ENCODE measurements at places on chromosomes 7 and 10. TPM values are rescaled to one million over a fixed set of nuclear protein-coding genes. Genes with fewer than 3 reads are reported as not detected.

- DNase-seq, result no peak
Measured at GRCh38 chr10:123996302-123996701, 97.1 kb downstream of the CHST15 start.

DNA sequence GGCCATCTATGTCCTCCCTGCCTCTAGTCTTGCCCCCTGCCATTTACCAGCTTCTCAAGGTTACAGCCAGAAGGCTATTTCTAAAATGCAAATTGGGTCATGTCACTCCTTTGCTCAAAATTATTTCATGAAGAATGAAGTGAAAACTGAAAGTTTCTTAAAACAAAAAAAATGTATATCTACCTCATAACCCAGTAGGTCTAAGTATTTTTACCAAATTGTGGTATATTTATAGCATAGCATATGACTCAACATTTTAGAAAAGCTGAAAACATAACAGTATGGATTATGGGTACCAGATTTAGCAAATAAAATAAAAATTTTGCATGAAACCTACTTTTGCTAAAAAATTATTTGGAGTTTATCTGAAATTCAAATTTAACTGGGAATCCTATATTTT, 78.4 kb downstream of the SLC16A9 start:
- no peak for DNase-seq

The CYP26C1 gene
- total RNA-seq, result 0.26 TPM

DNA sequence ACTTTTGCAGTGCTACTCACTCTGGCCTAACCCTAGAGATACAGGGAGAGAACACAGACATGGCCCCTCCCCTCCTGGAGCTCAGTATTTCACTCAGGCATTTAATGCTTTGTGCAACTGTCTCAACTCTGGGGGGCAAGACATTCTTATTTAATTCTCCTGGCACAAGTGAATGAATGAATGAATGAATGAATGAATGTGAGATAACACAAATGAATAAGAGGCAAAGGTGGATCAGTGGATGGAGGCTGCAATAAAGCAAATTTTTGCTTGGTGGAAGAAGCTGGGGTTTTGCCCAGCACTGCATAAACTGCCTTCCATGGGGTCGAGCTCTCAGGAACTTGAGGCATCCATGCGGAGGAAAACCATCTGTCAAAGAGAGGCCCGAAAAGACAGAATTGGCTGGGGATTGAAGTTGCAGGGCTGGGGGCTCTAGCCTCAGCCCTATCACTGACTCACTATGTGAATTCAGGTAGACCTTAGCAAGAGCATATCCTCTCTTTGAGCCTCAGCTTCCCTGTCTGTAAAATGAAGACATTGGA, 441.4 kb upstream of the ZMIZ1 start:
- no peak for DNase-seq

DNA sequence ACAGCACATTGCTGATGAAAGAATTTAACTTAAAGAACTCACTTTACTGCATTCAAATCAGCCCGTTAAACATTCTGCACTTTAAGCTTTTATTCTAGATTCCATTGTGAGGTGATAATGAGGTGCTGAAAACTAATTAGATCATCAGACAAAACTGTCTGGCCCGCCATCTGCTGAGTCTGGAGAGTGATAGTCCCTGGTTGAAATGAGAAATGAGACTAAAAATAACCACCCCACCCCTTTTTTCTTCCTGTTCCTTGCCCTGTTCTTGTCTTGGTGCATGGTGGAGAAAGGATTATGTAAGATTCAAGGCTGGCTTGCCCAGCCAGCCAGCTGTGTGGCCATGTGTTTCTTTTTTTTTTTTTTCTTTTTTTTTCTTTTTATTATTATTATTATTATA, 277.0 kb upstream of the COBL start:
- DNase-seq, result no peak

- DNase-seq, result no peak
Measured at GRCh38 chr10:127942811-127943210, 35.9 kb downstream of the PTPRE start.

DNA sequence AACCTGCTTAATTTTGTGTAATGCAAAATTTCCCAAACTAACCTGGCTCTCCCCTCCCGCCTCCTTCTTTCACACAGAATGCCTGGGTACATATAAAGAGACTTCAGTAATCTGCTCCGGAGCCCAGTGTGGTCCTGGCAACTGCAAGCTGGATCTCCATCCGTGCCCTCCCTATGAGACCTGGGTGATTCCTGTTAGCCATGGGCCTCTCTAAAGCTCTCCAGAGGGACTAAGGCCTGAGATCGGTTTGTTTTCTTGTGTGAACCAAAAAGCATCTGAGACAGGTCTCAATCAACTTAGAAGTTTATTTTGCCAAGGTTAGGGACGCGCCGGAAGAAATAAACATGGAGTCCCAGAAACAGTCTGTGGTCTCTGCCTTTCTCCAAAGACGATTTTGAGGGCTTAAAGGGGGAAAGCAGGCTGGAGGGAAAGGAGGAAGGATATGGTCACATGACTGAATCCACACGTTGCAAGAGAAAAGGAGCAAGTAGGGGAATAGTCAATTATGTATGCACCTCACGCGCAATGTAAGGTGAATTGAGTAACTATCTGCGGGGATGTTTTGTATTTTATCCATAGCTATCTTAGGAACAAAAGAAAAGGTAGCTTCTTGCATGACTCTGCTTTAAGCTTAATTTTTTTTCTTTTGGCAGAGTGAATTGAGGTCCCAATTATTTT, 46.2 kb upstream of the CCDC3 start:
- DNase-seq, result peak; percentile 18

DNA sequence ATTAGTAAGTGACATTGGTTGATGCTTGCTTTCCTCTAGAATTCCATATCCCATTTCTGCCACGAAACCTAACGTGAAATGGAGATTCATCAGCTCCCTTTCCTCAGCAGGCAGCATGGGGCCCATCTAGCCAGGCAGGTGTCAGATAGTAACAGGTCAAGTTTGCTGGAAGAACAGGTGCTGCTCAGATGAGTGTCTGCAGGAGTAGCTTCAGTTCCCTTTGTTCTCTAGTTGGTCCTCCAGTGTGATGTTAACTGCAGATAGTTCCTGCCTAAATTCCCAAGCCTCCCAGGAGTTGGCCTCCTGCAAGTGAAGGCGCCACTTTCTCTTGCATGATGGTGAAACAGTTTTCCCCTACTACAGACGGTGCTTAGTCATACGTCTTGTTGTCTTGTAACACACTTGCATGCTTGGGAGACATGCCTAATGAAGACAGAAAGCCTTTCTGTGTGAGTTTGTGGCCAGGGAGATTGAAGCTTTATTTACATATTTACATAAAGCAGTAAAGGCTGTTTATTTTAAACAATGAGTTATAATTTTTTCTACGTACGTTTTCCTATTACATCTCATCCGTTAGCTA, 175.4 kb downstream of the CHN2 start:
- DNase-seq, result no peak

The ZNF727 gene
- total RNA-seq, result not detected

- DNase-seq, result no peak
Measured at GRCh38 chr10:78868456-78868855, 200.3 kb upstream of the ZMIZ1 start.

DNA sequence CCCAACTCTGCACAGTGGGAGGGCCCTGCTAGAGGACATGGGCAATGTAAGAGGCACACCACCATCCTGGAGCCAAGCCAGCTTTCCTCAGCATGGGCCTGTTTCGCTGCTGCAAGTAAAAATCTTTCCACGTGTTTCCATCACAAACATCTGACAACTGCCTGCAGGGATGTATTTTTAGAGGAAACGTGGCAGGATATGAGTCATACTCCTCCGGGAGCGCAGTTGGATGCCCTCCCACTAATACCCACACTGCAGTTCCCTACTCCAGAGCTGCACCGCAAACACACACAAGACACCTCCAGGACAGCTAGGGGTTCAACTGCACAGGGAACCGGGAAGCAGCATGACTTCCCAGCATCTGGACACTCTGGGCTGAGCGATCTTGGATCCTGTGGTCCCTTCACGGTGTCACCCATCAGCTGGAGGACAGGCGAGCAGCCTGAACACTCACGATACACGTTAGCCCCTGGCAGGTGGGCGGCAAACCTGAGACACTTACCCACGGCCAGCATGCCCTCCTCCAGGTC, 26.1 kb downstream of the PLAC9 start:
- DNase-seq, result no peak

- DNase-seq, result no peak
Measured at GRCh38 chr7:116547347-116547746, 22.5 kb downstream of the CAV1 start.

GRCh38 chr7:25597946-25598345, 369.7 kb upstream of the NPVF start:
- DNase-seq, result no peak

DNA sequence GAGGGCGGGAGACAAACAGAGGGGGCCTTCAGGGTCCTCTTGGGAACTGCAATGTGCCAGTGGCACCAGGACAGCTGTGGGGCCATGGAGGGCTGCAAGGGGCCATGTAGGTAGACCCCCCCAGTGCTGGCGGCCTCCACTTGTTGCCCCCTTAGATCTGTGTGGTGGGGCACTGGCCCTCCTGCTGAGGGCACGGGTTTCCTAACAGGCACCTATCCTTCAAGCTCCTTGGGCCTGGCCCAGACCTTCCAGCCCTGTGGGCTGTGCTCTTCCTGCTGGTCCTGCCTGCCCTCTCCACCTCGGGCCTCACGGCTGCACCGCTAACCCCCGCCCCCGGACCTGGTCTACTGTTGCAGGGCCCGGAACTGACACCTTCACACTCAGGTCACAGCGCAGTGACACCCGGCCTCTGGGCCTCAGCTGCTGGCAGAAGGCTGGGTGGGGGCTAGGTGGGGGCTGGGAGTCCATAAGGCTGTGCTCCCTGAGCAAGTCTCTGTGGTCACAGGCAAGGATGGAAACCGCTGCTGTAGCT, 12.6 kb downstream of the RASGEF1A start:
- DNase-seq, result no peak

DNA sequence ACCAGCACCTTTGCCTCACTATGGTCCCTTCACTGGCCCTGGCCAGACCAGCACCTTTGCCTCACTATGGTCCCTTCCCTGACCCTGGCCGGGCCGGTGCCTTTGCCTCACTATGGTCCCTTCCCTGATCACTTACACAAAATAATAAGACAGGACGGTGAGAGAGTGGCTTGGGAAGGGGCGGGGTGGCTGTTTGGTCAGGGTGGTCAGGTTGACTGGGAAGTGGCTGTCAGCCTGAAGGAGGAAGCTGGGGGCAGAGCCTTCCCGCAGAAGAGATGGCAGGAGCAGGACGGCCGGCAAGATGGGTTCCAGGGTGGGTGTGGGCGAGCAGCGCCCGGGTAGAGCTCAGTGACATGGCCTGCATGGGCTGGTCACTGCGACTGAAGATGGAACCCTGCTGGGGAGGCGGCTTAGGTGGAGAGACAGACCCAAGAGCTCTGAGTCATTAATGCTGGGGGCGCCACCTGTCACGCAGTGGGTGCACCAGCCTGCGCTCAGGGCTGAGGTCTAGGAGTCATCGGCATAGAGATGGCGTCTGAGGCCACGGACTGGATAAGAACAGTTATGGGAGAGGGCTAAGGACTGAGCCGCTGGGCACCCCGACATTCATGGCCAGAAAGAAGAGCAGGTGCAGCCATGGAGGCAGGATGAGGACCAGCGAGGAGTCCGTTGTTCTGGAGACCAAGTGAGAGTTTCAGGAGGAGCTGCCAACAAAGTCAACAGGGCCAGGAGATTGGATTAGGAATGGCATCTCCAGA, 91.8 kb downstream of the CHST15 start:
- DNase-seq, result peak; percentile 38

The HSPA12A gene
- 2.2 TPM for total RNA-seq

The SKIDA1 gene
- 10.4 TPM for total RNA-seq

DNA sequence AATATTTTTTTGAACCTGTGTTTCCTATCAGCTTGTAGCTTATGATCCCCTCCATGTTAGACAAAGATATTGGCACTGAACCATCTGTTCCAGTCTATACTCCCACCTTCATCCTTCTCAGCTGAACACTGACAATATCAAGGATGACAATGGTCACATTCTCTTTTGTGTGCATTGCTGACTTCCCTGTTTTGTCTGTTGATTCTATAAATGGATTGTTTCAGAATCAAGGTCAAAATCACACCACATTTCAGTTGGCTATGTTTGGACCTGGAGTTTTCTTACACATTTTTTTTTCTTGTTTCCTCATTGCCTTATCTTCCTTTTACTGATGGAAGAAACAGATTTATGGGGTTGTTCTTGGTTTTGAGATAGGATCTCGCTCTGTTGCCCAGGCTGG, 11.3 kb upstream of the SMURF1 start:
- no peak for DNase-seq

GRCh38 chr10:48508791-48509772, 95.8 kb downstream of the ARHGAP22 start:
- DNase-seq, result no peak

DNA sequence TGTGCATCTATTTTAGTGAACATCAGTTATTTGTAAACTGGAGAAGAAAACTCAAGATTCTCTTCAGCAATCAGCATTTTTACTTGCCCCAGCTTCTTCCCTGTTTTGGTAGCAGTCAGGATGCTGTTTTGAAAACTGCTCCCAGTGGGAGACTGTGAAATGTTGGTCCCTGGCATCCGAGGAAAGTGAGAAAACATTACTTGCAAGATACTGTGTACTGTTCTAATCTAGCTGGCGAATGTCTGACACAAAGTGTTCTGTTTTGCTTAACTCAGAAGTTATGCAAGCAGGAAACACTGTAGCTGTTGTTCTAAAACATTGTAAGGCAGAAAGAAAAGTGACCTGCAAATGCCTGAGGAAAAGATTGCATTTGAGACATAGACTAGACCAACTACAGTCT, 171.8 kb upstream of the POM121L12 start:
- DNase-seq, result no peak

DNA sequence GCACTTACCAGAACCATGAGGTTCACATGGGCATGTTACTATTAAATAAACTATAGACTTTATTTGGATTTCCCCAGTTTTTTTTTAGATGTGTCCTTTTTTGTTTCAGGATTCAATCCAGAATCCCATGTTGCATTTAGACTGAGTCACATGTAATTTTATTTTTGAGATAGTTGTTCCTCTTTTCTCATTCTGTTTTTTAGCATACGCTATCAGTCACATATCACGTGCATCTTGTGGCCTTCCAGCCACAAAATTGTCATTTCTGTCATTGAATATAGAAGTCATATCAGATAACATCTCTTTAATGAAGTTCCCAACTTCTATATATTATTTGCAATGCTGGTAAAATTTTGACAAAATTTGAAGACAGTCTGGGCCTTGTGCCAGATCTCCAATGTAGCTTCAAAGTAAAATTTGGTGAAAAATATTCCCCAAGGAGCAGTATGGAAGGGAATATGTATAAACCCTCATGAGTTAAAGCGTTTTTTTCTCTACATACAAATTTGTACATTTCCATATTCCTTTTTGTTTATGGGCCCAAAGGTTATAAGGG, 132.3 kb upstream of the MKI67 start:
- DNase-seq, result no peak

The ITPRID1 gene
- total RNA-seq, result 0.18 TPM

- DNase-seq, result no peak
Measured at GRCh38 chr7:107025449-107026103, 18.9 kb upstream of the PRKAR2B start.

DNA sequence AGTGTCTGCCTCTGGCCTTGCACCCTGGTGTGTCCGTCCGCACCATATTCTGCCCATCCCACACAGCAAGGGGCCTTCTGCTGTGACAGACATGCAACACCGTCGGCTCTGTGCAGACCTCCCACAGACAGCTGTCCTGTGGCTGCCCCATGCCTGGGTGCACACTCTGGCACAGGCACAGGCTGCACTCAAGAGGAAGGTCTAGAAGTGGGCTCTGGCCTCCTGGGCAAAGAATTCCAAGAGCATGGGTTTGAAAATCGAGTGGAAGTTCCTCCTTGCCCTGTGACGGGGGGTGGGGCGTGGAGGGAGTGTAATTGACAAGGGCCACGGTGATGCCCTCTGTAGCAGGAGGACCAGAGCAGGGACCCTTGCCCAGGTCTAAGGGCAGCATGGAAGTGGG, 4.3 kb upstream of the LOXL4 start:
- DNase-seq, result no peak

All from H7 (cell line).